ENCODE measurements at places on chromosomes 2 and 18.

GRCh38 chr2:44560352-44560751 lies 198.6 kb downstream of the CAMKMT start:
- DNase-seq: no peak

DNA sequence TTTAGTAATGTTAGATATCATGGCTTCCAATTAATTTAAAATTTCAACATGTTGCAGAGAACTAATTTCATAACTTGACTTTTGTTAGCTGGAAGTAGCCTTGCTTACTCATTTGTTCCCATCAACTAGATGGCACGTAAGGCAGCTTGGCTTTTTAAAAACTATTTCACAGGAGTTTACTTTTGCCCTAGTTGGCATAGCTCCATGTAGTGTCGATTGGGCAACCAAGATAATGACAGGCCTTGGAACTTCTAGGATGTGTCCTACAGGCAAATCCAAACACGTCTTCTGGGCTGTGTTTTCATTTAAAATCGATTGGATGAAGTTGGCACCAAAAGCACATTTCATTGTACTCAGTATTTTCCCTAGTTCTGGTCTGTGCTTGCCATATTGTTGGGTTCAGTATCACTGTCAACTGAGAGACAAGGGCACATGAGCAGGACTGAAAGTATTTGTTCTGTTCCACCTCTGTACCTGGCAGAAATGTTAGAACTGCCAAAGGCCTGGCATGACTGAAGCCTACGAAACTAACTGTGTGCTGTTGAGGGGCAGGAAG lies 29.4 kb downstream of the HADHB start:
- no peak for DNase-seq

- DNase-seq: no peak
Measured at GRCh38 chr2:7586898-7587297, 669.7 kb downstream of the RNF144A start.

DNA sequence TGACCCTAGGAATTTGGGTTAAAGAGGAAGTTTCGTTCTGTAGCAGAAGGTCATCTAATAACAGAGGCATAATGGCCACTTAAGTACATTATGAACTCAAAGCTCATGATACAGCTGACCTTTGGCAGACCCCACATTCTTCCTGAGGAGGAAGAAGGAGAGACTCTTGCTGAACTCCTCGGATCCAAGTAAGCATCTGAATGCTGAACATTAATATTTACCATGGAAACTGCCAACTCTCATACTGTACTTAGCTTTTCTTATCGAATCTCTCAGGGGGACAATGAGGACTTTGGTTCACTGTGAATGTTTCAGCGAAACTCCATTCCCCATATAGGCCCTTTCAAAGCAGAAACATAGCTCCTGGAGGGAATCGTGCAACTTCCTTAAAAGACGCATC lies 781.4 kb upstream of the GYPC start:
- DNase-seq: no peak

GRCh38 chr2:18247282-18248110 lies 313.0 kb downstream of the RDH14 start:
- no peak for DNase-seq

GRCh38 chr18:9683418-9684396 lies 24.4 kb upstream of the RAB31 start:
- DNase-seq: no peak

GRCh38 chr2:25078170-25079049 lies 36.5 kb downstream of the EFR3B start:
- no peak for DNase-seq

- no peak for DNase-seq
Measured at GRCh38 chr18:31931886-31932240, 11.1 kb downstream of the TRAPPC8 start.

DNA sequence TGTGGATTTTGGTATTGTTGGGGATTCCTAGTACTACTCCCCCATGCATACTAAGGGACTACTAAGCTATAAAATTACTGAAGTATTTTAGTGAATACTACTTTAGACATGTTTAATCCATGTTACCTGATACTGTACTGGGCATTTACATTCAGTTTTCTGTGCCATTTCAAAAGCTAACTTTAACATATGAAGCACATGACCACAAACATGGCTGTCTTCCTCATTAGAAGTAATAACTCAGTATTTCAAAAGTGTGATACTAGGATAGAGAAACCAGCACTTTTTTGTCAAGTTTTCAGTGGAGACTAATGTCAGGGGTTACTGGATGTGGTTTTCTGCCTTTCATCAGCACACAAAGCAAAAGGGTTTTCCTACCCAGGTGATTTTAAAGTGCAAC lies 27.9 kb downstream of the WDR33 start:
- no peak for DNase-seq

GRCh38 chr2:41940745-41941063 lies 107.1 kb upstream of the PKDCC start:
- DNase-seq: no peak

DNA sequence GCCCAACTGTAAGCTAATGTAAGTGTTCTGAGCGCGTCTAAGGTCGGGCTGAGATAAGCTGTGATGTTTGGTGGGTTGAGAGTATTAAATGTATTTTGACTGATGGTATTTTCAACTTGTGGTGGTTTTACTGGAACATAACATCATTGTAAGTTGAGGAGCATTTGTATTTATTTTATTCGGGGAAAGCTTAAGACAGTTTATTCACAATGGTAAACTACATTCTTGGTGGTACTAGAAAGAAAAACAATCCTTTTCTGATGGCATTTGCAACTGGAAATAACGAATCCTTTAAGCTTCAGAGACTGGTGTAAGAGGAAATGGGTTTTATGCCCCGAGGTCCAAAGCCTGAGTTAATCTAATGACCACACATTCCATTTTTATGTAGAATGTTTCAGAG lies 283.3 kb upstream of the NETO1 start:
- no peak for DNase-seq

DNA sequence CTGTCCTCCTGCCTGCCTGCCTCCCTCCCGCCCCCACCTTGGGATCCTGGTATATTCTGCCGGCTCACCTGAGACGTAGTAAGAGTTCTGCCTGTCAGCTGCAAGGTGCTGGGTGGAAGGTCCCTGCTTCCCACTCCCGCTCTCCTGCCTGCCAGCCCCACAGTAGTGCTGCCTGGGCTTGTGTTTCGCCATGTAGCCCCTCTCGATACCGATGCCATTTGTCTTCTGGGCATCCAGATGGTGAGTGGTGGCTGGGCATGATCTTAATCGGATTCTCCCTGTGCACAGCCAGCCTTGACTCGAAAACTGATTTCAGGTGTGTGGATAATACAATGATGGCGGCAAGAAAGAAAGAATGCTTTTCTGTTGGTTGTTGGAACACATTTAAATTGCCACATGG lies 184.9 kb downstream of the AGAP1 start:
- no peak for DNase-seq

DNA sequence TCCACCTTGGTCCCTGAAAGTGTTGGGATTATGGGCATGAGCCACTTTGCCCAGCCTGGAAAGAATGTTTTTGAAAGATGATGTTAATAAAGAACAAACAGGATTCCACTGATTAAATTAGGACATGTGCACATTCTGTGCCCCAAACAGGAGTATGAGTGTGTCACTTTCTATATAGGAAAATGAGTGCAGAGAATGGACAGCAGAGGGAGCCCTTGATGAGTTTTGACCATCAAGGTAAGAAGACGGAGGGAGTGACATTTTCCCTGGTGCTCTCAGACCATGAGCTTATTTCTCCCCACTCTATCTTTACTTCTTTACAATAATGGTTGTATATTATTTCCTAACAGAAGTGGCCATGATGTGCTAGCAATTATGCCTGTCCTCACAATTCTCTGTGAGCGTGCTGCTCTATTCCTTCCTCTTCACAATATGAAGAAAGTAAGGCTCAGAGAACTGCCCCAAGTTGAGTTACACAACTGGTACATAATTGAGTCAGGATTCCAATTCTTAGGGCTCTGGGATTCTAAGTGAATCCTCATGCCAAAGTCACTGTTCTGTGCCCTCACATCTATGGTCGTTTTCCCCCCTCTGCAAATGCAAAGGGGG lies 20.6 kb downstream of the RPL37A start:
- no peak for DNase-seq

DNA sequence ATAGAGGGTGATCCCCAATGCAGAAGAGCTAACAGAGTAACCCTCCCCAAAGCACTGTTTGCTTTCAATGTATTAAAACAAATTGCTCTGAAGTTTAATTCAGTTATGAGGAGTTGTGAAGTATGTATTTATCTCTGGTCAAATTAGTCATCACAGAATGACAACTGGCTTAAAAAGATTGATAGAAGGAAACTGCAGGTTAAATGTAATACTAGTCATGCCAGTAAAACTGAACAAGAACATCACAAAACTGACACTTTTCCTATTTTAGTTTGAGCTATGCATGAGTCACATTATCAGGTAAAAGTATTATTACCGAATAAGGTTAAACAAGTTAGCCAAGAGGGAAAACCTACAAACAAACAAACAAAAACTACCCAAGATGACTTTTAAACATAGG lies 99.0 kb upstream of the ACVR1C start:
- DNase-seq: no peak

GRCh38 chr2:65228263-65228750 lies 676 bp downstream of the ACTR2 start:
- no peak for DNase-seq

GRCh38 chr2:39603436-39603835 lies 62.3 kb upstream of the TMEM178A start:
- DNase-seq: no peak

DNA sequence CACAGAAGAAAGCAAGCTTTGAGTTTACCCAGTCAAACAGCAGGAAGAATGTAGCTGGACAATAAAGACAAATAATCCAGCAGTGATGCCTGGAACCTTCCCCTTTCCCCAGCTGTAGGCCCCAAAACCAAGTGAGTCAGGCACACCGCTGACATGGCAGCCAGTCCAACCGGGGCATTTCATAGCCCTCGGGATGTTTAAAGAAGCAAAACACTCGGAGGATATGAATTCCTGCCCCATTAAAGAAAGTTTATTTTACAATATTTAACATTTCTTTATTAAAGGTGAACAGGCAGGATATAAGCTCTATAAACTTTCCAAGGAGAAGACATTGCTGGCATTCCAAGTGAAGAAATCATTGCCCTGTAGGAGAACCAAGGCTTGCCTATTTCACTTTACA lies 507.6 kb upstream of the TNP1 start:
- DNase-seq: no peak

DNA sequence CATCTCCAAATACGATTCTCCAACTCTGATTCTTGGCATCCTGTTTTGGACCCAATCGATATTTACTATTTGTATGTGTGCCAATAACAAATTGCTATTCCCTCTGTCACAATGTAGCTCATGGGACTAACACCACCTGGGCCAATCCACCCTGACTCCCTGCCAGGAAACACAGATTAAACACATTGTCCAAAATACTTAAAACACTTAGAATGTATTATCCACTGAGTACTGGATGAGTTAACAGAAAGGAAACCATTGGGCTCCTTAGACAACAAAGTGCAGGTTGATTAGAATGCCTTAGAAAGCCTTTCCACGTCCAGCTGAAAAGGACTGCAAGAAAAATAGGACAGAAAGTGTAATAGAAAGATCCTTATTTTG lies 79.4 kb upstream of the ARHGAP28 start:
- no peak for DNase-seq

- no peak for DNase-seq
Measured at GRCh38 chr2:98654699-98655495, 46.5 kb downstream of the UNC50 start.

GRCh38 chr18:12478269-12479047 lies 70.7 kb downstream of the PRELID3A start:
- no peak for DNase-seq

GRCh38 chr2:231709636-231709980 lies 1.3 kb downstream of the PTMA start:
- DNase-seq: peak; percentile 25

- DNase-seq: no peak
Measured at GRCh38 chr2:29725610-29726009, 195.8 kb downstream of the ALK start.

- DNase-seq: no peak
Measured at GRCh38 chr18:63216516-63217311, 102.9 kb downstream of the BCL2 start.

DNA sequence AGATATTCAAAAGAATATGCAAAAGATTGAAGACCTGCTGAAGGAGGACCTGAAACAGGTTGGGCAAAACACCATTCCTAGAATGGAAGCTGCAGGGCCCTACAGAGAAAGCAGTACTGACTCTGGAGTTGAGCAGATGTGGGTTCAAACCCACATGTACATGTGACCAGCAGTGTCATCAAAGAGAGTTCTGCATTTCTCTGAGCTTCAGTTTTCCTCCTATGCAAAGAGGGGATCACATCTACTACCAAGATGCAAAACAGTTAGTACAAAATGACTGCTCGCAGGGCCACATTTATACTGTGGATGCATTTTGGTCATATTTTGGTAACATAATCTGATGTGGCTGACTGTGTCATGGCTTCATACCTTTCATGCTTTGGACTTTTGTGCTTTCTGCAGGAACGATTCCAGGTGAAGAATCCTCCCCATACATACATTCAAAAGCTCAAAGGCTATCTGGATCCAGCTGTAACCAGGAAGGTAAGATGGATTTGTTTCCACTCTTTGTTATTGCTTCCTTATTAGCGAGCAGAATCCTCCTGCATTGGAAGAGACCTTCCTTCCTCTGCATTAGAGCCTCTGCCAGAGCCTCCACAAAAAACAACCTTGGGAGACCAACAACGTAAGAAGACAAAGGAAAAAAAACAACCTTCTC lies 174.8 kb downstream of the PRPF40A start:
- DNase-seq: no peak

GRCh38 chr18:3329872-3330271 lies 67.9 kb downstream of the MYL12B start:
- no peak for DNase-seq

DNA sequence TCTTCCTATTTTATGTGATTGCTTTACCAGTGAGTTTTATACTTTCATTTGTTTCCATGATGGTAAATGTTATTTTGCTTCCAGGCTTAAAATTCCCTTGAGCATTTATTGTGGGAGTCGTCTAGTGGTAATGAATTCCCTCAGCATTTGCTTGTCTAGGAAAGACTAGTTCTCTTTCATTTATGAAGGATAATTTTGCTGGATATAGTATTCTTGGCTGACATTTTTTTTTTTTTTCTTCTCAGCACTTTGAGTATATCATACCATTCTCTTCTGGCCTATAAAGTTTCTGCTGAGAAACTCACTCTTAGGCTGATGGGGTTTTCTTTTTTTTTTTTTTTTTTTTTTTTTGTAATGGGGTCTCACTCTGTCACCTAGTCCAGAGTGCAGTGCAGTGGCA lies 99.1 kb downstream of the EDAR start:
- no peak for DNase-seq

DNA sequence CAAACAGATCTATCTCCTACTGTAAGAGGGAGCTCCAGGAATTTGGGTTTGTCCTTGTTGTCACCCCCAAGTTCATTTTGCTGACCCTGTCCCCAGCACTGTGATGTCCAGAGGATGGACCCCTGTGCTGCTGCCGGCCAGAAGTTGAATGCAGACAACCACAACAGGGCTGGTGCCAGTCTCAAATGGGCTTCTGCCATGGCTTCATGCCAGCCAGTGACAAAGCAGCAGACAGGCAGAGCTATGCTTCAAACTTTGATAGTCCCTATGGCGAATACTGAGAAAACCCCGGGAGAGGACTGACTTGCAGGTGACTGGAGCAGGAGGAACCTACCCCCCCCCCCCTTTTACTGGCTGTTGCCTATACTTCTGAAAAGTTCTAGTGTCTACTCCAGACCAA lies 3.2 kb downstream of the SMAD7 start:
- no peak for DNase-seq
